Stomach (tissue), 19 donors: ENCODE measurements at places on chromosomes 16 and 17.

GRCh38 chr17:74452033-74452840, 14.2 kb upstream of the CD300A start:
- DNase-seq = peak; percentile 82

DNA sequence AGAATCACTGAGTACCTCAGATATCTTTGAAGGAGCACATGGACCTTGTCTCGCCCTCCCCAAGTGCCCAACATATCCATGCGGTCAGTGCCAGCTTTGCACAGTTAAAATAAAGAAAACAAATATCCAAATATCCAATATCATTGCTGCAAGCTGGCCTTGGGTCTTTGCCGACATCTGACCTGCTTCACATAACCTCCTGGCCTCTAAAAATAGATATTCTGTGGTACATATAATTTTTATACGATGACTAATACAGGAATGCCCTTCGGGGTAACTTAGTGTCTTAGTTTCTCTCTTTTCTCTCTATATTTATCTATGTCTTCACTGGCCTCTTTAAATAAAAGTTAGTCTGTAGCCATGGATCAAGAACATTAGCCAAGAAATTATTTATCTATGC, 67.8 kb downstream of the MAF start:
- no peak for DNase-seq

DNA sequence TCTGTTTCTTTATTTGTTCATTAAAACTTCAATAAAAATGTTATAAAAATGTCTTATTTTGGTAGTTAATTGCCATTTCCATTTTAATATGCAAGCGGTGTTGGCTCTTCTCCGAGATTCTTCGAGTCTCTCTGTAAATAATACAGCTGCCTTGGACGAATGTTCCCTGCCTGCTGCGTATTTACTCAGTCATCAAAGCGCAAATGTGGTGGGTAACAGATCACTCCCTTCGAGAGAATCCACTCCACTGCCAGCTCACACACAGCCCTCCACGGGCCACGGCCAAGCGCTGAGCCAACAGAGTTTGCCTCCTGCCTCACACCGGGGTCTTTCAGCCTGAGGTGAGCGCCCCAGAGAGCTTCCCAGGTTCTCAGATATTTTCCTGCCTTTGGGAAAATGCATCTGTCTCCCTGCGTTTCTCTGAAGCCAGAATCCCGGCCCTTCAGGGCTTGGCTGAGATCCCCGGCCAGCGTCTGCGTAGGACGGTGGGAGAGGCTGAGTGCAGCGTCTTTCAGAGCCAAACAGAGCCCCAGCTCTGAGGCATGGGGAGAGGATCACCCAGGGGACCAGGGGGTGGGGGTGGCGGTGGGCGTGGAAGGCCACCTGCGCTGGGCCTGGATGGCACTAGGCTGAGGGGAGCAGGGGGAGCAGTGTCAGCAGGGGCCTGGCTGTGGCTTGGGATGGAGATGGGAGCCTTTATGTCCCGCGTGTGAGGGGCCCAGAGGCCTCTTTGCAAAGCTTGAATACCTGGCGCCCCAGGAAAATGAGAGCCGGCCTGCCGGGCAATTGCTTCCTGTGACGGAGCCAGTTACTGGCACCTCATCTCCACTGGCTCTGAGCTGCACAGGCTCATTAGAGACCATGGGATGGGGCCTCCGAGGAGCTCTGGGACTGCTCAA, 248.7 kb downstream of the RBFOX3 start:
- DNase-seq = no peak

DNA sequence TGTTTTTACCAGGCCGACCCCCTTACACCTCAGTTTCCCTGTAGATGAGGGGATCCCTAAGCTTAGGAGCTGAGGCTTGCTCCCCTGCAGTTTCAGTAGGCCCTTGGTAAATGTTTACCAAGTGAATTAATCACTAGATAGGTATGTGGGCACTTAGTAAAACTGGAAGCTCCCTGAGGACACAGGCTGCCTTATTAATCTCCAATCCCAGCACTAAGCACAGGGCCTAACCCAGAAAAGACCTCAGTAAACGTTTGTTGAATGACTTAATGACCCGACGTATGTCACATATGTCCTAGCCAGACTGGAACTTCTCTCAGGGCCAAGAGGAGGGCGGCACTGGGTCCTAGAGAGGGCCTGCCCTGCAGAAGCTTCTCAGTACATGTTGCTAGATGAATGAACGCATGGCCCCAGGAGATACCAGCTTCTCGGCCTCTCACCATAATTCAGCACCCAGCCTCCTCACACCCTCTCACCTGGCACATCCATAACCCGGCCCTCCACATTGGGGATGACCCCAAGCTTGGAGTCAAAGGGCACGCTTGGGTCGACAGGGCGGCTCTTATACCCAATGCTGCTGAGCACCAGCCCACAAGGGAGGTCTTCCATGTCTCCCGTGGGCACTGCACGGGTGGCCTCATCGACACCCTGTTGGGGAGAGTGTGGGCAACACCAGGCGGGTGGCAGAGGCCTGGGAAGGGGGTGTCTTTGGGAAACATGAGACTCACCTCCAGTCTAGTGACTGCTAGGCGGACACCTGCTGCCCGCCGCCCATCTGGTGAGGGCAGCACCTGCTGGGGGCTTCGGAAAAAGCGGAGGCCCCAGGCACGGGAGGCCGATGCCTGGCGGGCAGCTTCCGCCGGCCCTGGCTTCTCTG, 4.0 kb upstream of the GRIN2C start:
- no peak for DNase-seq

DNA sequence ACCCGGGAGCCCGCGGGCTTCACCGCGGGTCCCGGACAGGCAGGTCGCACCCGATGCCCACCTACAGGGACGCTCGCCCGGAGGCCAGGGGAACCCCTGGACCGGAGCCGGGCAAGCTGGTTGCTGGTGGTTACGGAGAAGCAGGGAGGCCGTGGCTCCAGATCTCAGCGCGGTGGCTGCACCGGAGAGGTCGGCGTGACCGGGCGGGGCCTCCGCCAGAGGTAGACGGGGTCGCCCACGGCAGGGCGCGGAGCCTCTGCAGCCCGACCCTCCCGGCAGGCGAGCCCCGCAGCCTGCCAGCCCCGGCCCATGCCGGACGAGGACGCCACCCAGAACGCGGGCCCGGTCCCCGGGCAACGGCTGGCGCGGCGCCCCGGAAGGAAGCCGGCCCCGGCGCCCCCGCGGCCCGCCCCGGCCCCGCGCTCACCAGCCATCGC, 341 bp downstream of the PCYT2 start:
- DNase-seq = peak; percentile 30

DNA sequence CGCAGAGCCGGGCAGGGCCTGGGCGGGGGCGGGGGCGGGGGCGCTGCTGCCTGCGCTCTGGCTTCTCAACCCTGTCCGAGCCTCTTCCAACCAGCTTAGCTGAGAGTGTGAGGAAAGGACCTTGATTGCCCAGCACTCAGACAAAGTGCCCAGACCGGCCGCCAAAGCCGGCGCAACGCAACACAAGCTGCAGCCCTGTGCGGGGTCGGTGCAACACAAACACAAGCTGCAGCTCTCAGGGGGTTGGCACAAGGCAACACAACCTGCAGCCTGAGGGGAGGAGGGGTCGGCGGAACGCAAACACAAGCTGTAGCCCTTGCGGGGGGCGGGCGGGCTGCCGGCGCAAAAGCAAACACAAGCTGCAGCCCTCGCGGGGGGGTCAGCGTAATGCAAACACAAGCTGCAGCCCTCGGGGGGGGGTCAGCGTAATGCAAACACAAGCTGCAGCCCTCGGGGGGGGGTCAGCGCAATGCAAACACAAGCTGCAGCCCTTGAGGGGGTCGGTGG, 60.0 kb downstream of the KLHDC4 start:
- peak; percentile 74 for DNase-seq
